Amniotic stem cell (primary cell): ENCODE measurements at places on chromosomes 6 and 20.

DNA sequence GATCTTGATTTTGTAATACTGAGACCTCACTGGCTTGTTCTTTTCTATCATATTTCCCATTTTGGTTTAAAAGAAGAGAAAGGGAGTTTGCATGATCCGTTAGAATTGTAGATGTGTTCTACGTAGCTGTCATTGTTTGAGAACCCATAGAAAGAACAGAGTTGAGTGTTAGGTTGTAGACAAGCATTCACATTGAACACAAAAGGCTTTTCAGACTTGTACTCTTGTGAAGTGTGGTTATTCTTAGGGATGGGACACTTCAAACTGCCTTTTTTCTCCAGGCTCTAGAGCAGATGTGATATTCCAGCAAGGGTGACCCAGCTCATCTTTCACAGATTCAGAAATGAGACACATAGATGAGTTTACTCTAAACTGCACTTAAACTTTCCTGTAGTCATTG, 19.9 kb downstream of the FOXO3 start:
- DNase-seq: no peak

GRCh38 chr20:48669946-48670605, 157.7 kb downstream of the PREX1 start:
- DNase-seq: no peak

- DNase-seq: no peak
Measured at GRCh38 chr6:16660157-16660497, 101.1 kb downstream of the ATXN1 start.

DNA sequence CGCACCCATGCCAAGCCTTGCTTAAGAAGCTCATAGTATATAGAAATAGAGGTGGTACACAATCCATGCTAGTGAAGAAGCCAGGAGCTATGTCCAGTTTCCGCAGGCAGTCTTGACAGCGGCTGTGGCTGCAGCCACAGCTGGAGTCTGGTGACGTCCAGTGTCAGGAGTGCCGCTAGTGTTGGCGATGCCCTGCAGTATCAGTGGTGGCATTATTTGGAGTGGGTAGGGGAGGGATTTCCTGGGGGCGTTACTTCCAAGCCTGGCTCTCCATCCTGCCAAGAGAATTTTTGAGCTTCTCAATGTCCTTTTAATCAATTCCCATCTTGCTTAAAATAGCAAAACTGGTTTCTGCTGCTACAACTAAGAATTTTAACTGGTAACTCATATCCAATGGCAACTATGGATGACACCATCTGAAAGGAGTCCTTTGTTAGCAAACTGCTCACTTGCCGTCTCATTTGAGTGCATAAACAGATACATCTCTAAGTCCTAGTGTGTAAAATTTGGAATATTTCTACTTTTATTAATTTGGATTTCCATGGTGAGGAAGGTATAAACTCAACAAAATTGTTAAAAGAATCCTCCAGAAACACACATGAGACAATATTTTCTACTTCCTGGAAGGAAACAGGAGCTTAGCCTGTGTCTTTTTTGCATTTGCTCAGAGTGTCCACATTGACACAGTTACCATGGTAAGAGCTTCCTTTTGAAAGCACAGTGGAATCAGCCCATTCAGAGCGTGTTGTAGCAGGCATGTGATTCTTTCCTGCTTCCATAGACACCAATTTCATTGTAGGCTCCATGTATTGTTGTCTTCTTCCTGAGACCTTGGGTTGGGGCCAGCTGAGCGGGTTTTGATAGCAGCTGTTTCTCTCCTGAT, 44.6 kb upstream of the PXDC1 start:
- no peak for DNase-seq

DNA sequence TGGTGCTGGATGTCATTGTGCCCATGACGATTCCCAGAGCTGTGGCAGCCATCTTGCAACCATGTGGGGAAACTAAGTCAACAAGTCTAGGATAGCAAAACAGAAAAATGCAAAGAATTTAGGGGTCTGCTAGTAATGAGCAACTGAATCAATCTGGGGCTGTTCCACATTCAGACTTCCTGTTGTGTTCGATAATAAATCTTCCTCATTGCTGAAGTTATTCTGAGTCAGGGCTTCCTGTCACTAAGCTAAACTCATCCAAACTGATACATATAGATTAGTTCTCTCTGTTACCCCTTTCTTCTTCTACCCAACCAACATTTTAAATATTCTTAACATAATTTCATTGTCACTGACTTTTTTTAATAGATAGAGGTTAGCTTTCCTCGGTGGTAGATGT, 205.9 kb downstream of the HACE1 start:
- no peak for DNase-seq

- no peak for DNase-seq
Measured at GRCh38 chr20:36116807-36117441, 37.6 kb upstream of the EPB41L1 start.

DNA sequence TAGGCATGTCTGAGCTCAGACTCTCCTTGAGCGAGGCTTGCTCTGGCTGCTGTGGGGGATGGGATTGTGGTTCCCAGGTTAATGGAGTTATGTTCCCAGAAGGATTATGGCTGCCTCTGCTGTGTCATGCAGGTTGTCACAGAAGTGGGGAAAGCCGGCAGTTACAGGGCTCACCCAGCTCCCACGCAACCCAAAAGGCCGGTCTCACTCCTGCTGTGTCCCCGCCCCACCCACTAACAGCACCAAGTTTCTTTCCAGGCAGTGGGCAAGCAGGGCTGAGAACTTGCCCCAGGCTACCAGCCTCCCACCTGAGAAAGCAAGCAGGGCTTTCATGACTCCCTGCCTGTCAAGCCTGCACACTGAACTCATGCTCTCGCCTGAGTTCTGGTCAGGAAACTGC, 750.5 kb downstream of the FRK start:
- DNase-seq: no peak

DNA sequence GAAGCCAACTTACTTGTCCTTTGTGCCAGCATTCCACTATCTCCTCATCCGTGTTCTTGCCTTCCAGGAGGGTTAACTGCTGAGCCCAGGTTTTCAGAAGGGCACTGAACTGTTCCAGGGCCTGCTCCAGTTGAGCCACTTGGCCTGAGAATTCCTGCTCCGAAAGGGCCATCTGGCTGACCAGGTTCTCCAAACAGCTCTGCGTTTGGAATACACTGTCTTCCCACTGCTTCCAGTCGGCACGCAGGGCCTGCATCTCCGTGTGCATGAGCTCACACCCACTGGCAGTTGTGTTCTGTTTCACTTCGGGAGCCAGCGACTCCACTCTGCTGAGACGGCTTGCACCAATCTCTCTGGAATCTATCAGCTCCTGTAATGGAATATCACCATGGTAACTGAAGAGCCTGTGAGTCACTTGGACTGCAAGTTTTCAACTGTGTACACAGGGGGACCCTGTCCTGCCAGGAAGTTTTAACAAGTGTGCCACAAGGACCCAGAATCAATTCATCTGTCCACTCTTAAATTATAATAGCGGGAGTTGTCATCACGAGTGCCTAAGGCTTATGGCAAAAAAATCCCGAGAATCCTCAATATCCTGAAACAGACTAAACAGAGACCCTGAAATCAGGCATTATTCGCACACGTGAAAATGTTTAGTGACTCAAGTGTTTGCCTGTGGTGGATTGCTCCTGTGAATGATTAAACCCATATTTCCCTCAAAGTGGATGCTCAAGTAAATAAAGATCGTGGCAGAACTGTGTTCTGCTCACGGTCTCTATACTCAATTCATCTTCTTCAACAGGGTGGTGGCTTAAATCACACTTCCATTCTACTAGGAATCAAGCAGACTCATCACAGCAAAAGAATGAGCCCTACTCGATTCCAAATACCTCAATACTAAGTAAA, 255.9 kb downstream of the SYNE1 start:
- peak; percentile 95 for DNase-seq

DNA sequence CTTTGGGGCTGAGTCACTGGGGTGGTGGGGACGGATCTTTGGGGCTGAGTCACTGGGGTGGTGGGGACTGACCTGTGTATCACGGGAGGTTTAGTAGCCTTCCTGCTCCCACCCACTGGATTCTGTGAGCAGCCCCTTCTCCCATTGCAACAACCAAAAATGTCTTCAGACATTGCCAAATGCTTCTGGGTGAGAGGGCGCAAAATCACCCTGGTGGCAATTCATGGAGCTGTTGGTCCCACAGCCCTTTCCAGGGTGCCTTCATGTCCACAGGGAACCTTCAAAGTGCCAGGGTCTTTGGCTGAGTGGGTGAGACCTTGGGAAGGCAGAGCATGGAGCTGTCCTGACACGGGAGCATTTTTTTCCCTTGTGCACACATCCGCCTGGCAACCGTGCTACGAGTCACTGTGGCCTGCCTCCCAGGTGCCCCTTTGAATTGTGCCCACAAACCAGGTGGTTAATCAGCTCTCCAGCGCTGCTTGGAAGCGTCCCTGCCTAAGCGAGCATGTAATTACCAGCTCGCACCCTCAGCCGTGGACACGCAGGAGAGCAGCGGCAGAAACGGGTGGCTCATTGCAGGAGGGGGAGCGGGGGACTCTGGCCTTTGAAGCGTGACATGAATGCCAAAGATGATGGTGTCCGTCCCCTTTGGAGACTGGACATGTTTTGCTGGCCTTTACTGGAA, 27.4 kb upstream of the APCDD1L start:
- DNase-seq: no peak

DNA sequence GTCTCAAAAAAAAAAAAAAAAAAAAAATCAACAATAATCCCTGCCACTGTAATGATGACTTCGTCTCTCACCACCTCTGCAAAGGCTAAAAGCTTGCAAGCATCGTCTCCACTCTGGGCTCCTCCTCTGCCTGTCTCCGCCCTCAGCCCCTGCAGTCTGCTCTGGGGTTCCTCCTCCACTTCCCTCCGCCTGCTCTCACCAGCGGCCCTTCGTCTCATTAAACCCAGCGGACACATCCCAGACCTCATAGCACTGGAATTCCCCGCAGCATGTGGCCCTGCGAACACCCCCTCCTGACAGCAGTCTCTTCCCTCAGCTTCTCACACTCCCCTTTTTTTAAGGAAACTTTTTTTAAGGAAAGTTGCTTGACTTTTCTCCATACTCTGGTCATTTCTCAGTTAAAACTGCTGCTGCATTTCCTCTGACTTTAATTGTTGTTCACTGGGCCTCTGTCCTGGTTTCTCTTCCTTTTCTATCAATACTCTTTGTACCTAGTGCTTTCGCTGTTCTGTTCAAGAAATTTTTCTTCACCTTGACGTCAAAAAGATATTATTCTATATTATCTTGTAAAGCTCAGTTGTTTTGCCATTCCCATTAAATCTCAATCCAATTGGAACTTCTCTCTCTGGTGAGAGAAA, 70.9 kb upstream of the PLEKHG1 start:
- DNase-seq: no peak

- DNase-seq: no peak
Measured at GRCh38 chr6:63565727-63566596, 6.3 kb upstream of the LOC128125822 start.
